Subcutaneous preadipocyte (primary cell): ENCODE measurements at places on chromosomes 2 and 18. TPM values are rescaled to one million over a fixed set of nuclear protein-coding genes. Genes with fewer than 3 reads are reported as not detected.

Gene LTBP1
- 340 and 429 TPM in 2 replicates for total RNA-seq

Gene CACNB4
- total RNA-seq, result 0.37 and 0.39 TPM in 2 replicates

Gene SPOPL
- total RNA-seq, result 12.3 and 12.5 TPM in 2 replicates

Gene CYS1
- 0.20 and 0.37 TPM in 2 replicates for total RNA-seq

Gene PLB1
- 0.37 and 0.39 TPM in 2 replicates for total RNA-seq

Gene KCNF1
- not detected in 2 replicates for total RNA-seq

Gene ABCB11
- not detected in 2 replicates for total RNA-seq

Gene RAX
- not detected in 2 replicates for total RNA-seq

Gene SPHKAP
- not detected in 2 replicates for total RNA-seq

Gene EFHD1
- total RNA-seq, result not detected in 2 replicates

Gene IL36RN
- total RNA-seq, result not detected in 2 replicates

Gene GULP1
- 10.7 and 24.0 TPM in 2 replicates for total RNA-seq

Gene DLX1
- under 0.01 and 0.39 TPM in 2 replicates for total RNA-seq

Gene GTF2A1L
- total RNA-seq, result not detected in 2 replicates

Gene NR4A2
- under 0.01 and 0.39 TPM in 2 replicates for total RNA-seq

Gene DNAJC5G
- total RNA-seq, result not detected in 2 replicates

Gene C2orf66
- total RNA-seq, result under 0.01 TPM in 1 of 2 replicates, not detected in the other

Gene ASNSD1
- 48.9 and 57.3 TPM in 2 replicates for total RNA-seq

Gene DHRS9
- total RNA-seq, result not detected in 2 replicates

Gene PID1
- total RNA-seq, result 9.6 and 18.2 TPM in 2 replicates

Gene C1GALT1C1L
- total RNA-seq, result 0.78 and 1.1 TPM in 2 replicates

Gene HOXD10
- total RNA-seq, result 2.7 TPM in 1 of 2 replicates, not detected in the other

Gene SKOR2
- total RNA-seq, result not detected in 2 replicates

Gene DSG1
- total RNA-seq, result not detected in 2 replicates

Gene EVX2
- not detected in 2 replicates for total RNA-seq

Gene HOXD13
- 1.6 TPM in 1 of 2 replicates, not detected in the other for total RNA-seq

Gene GPR45
- not detected in 2 replicates for total RNA-seq

Gene ECEL1
- not detected in 2 replicates for total RNA-seq

Gene PREB
- total RNA-seq, result 37.8 and 48.1 TPM in 2 replicates

Gene SGPP2
- not detected in 2 replicates for total RNA-seq

Gene LGALSL
- 2.7 and 2.9 TPM in 2 replicates for total RNA-seq

Gene NTSR2
- not detected in 2 replicates for total RNA-seq

Gene LIPG
- 1.5 and 4.5 TPM in 2 replicates for total RNA-seq

Gene FAM228A
- total RNA-seq, result 0.98 TPM in 1 of 2 replicates, not detected in the other

Gene LIMS1
- total RNA-seq, result 76.4 and 121 TPM in 2 replicates

Gene NAT8
- total RNA-seq, result not detected in 2 replicates

Gene DSC2
- not detected in 2 replicates for total RNA-seq

Gene RBKS
- 0.73 and 2.0 TPM in 2 replicates for total RNA-seq

Gene TMEFF2
- 2.9 and 3.7 TPM in 2 replicates for total RNA-seq

Gene CXCR1
- not detected in 2 replicates for total RNA-seq

Gene CDH19
- total RNA-seq, result not detected in 2 replicates

Gene DAW1
- 2.0 and 5.5 TPM in 2 replicates for total RNA-seq

Gene PAX8
- 2.9 and 6.6 TPM in 2 replicates for total RNA-seq

Gene TGIF1
- total RNA-seq, result 77.6 and 83.0 TPM in 2 replicates

Gene HMSD
- total RNA-seq, result 0.39 TPM in 1 of 2 replicates, not detected in the other

Gene CPO
- under 0.01 and 0.20 TPM in 2 replicates for total RNA-seq

Gene DLX2
- total RNA-seq, result 0.20 TPM in 1 of 2 replicates, not detected in the other

Gene MTX2
- total RNA-seq, result 10.2 and 10.3 TPM in 2 replicates

Gene B3GNT7
- not detected in 2 replicates for total RNA-seq

Gene KHK
- total RNA-seq, result 1.4 and 1.5 TPM in 2 replicates

Gene LYPD6B
- total RNA-seq, result not detected in 2 replicates

Gene SETBP1
- total RNA-seq, result 2.7 and 4.8 TPM in 2 replicates
